AG10803 (cell line): ENCODE measurements at places on chromosomes 12 and 14.
A peak's percentile ranks its signal among the peaks of the same experiment; 100 is the strongest.

DNA sequence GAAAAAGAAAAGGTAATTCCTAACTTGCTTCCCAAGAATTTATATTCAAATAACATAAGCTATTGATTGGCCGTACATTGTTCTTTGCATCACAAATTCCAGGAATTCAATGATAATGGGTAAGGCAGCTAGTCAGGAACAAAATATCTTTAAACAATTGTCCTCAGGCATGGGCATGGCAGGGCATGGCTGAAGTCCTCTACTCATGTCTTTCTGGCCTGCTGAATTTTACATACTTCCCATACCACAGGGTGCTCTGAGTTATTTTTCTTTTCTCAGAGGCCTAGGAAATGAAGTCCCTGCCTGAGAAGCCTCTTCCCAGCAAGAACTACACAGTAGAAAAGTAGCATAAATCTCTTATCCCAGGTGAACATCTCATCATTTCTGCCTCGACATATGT is 15.1 kb upstream of the DRAM1 start:
- DNase-seq: peak; percentile 54

DNA sequence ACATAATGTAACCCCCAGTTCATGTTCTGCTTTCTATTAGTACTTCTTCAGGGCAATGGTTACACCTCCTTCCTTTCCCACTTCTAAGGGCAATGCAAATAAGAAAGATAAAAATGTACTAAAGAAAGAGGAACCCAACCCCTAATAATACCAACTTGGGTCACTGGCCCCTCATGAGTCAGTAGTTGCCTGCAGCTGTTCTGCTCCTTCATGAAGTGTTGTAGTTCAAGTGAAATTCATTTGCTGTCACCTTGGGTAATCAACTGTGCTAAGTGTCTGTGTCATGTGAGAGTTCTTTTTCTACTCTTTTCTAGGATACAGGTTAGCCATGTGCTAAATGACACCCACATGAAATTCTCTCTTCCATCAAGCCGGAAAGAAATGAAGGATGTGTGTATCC is 91.8 kb downstream of the PLXNC1 start:
- no peak for DNase-seq

GRCh38 chr12:89319606-89320005 is 32.7 kb downstream of the DUSP6 start:
- DNase-seq: no peak

- no peak for DNase-seq
These were observed 66.7 kb downstream of the CCDC88C start for GRCh38 chr14:91350813-91351511.

- DNase-seq: peak; percentile 64
These were observed 164.9 kb downstream of the ANO4 start for GRCh38 chr12:100959481-100959880.

DNA sequence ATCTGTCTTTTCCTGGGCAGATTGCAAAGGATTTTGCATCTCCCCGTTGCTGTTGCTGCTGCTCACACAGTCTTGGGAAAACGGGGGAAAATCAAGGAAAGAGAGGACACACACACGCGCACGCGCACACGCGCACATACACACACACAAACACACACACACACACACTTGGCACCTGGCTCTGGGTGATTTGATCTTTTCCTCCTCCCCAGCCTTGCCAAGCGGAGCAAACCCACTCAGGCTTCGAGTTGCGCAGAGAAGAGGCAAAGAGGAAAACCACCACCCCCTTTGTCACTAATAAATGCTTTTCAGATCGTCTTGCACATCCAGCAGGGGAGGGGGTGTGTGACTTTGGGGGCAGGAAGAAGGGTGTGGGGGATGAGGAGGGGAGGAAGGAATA is 965 bp upstream of the NOS1 start:
- DNase-seq: no peak

GRCh38 chr12:22879203-22879602 is 254.2 kb downstream of the ETNK1 start:
- DNase-seq: no peak
